ENCODE measurements at places on chromosomes 1 and 21.

GRCh38 chr1:39344394-39345154, 140.1 kb downstream of the MACF1 start:
- no peak for DNase-seq

- no peak for DNase-seq
Observed at GRCh38 chr1:153775458-153776327, 486 bp downstream of the SLC27A3 start.

DNA sequence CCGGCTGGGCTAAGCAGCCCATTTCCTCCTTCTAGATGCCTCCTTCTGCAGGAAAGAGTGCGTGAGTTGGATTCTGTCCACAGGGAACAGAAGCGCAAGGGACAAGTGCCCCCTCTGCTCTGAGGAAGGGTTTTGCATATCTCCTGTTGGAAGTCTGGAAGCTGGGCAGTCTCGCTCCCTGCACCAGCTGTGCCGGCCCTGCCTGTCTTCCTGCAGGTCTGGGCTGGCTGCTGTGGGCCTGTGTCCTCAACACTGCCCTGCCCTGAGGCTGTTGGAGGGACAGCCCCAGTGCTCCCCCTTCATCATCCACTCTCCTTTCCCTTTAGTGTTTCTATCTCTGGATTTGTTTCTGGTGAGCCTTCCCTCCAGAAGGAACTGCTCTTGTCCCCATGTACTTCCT, 21.8 kb downstream of the ADARB1 start:
- DNase-seq: no peak

DNA sequence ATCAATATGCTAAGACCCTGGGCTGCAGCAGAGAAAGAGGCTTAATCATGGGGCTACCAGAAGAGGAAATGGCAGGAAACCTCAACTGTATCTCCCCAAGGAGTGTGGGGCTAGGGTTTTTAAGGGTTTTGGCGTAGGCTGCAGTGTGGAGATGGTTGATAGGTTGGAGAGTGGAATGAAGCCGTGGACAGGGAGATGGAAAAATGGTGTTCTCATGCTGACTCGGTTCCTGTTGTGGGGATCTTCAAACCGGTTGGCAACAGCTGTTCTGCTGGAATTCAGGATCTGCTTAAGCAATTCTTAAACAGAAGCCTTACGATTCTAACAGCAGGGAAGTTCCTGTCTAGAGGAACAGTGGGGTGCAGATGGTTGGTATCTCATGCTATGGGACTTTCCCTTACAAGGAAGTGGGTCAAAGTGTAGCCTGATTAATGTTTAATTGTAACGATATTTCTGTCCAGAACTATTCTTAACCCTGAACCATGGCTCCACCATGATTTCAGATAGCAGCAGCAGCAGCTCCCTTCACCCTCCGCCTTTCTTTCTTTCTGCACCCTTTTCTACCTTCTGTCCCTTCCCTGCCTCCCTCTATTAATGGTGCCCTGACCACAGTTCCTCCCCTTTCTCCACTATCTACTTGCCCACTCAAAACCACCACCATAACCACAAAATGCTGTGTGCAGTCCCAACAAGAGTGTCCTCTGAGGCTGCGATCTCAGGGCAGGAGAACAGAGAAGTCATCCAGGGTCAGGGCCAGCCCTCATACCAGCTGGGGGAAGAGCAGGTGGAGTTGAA, 30.8 kb downstream of the RSPH1 start:
- peak; percentile 37 for DNase-seq

GRCh38 chr1:180674603-180675530, 43.0 kb downstream of the XPR1 start:
- DNase-seq: no peak

- DNase-seq: no peak
Observed at GRCh38 chr21:29316029-29316742, 17.5 kb downstream of the BACH1 start.

- peak; percentile 57 for DNase-seq
Observed at GRCh38 chr1:114310695-114311271, 157.1 kb upstream of the SYT6 start.

DNA sequence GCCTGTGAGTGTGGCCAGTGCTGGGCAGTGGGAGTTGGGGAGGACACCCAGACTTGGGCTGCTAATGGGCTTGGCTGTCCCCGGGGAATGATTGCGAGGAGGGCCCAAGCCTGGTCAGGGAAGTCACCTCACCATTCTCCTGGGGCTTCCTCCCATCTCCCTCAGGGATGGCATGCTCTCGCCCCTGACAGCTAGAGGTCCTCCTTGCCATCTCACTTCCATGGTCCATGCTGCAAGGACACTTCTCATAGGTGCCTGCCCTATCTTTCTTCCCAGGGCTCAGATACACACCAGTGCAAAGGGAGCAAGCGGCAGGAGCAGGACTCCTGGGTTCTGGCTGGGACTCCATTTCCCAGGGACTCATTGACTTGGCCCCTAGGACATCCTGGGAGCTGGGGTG, 4.1 kb downstream of the NTRK1 start:
- no peak for DNase-seq

- no peak for DNase-seq
Observed at GRCh38 chr1:156745881-156746280, 5.0 kb upstream of the MRPL24 start.

- DNase-seq: no peak
Observed at GRCh38 chr1:115976921-115977498, 697 bp downstream of the SLC22A15 start.

- DNase-seq: no peak
Observed at GRCh38 chr1:1989789-1990188, 13.8 kb downstream of the CFAP74 start.

DNA sequence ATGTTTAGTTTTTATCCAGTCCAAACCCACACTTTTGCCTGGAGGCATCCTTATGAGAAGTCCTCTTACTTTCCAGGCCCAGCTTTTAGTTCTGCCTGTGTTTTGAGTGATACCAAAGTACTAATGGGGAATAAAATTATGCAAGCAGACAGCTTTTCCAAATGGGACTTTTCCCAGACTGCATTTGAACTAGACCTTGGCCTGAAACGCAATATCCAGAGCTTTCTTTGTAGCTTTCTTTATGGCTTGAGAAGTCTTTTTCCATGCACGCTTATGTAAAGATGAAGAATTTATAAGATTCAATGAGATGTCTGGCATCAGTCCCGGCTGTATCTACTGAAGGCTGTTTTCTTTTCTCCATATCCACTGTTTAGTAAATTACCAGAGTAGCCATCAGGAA, 236.6 kb upstream of the RAB4A start:
- DNase-seq: no peak

GRCh38 chr1:186308264-186309060, 66.6 kb downstream of the TPR start:
- DNase-seq: no peak

DNA sequence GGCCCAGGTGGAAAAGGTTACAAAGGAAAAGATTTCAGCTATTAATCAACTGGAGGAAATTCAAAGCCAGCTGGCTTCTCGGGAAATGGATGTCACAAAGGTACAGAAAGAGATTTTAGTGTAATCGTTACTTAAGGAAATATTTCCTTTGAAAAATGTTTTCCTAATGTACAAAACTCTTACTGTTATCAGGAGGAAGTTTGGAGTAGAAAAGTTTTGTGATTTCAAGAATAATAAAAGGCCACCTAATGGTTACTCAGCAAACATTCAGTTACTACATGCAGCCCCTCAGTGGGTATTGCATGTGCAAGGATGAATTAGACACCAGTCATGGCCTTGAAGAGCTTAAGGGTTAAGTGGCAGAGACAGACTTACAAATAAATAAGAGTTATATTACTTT, 85.2 kb downstream of the SDCCAG8 start:
- DNase-seq: no peak

DNA sequence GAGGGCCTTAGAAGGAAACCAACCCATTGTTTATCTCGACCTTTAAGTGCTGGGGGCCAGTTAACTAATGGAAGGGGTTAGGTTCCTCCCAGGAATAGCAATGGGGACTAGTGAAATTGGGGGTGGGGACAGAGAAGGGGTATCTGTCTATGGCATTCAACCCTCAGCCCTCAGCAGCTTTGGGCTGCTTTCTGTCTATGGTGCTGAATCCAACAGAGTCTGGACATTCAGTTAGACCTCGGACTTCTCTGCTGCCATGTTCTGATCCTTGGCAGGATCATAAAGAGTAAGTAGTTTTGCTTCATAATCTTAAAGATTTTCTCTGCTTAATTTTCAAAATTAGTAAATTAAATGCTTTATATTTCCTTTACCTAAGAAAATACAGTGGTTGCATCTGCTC, 2.6 kb upstream of the EPHA10 start:
- no peak for DNase-seq

GRCh38 chr21:34690793-34691175, 22.0 kb downstream of the CLIC6 start:
- no peak for DNase-seq

DNA sequence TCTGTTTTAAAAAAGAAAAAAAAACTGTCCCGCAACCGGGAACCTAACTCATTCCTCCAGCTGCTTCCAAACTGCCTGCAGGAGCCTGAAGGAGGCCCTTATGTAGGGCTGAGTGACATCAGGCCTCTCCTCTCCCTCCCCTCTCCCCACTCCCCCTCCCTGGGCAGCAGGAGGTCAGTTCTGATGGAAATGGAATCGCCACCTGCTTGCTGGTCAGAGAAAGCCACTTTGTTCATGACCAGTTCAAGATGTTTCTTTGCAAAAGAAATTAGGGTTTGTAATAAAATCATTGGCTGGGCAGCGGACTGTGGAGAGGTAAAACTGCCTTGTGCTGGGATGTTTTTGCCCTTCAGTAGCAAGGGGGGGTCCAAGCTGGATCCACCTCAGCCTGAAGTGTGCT, at the start of gene MAP1LC3C:
Gene MAP1LC3C (minus strand): TSS at position 73 of the 400 bp plus-strand sequence. CDS start 90 bp downstream, outside the sequence.
- no peak for DNase-seq

DNA sequence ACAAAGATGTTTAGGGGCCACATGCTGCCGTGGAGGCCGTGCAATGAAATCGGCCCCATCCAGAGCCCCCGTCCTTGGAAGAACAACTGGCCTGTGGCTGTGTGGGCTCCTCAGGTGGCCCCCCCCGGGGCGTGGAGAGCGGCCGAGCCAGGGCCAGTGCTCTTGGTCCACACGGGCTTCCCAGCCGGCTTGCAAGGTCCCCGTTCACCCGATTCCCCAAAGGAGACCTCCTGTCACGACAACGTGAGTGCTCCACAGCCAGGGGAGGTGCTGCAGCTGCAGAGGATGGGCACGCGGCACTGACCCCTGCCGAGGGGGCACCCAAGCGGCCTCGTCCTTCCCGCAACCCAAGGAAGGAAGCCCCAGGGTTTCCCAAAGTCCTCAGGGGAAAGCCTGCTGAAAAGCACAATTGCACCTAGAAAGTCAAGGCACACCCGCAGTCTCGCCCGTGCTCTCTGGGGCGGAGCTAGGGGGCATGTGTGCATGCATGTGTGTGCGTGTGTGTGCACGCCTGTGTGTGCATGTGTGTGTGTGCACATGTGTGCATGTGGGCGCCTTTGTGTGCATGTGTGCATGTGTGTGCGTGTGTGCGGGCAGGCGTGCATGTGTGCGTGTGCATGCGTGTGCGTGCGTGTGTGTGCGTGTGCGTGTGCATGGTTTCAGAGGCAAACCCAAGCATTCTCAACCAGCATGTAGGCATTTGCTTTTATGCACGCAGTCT, 48.2 kb downstream of the SLX9 start:
- DNase-seq: no peak

GRCh38 chr21:33171616-33172169, 58.0 kb upstream of the IFNAR2 start:
- no peak for DNase-seq

DNA sequence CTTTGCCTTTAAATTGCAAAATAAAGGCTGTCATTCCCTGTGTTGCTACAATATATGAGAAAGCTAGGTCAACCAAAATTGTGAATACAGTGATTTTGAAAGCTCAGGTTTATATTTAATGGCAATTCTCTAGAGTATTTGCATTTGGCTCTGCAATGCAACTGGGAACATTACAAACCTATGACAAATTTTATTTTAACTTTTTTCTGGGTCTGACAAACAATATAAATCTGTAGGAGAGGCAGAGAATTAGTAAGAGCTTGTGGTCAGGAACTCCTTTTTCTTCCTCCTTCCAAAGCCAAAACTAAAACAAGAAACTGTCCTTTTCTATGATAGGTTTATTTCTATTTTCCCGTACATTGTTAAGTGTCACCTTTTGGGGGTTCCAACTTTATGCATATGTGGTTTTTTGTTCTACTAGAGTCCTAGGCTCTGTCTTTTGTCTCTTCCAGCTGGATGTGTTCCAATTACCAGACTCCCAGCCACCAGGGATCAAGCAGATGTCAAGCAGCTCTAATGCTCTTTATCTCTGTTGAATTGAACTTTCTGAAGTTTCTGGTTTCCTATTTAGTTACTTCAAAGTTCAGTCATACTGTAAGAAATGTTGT, 106.9 kb downstream of the ASH1L start:
- no peak for DNase-seq

GRCh38 chr1:208256556-208256955, 12.4 kb upstream of the PLXNA2 start:
- no peak for DNase-seq

DNA sequence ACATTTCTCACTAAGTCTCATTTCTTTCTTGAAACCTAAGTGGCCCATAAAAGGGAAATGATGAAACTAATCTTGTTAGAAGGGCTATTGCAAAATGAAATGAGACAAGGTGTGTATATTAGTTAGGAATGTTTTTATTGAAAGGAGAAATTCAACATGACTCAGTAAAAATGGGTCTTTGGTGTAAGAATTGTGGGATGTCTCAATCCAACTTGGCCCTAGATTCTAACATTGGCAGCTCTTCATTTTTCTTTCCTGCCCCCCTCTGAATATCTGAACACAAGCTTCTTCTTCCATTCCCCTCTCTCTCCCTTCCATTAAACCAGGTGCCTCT, 26.8 kb upstream of the TARBP1 start:
- no peak for DNase-seq

GRCh38 chr21:32096411-32096810, 182.4 kb downstream of the MIS18A start:
- no peak for DNase-seq

DNA sequence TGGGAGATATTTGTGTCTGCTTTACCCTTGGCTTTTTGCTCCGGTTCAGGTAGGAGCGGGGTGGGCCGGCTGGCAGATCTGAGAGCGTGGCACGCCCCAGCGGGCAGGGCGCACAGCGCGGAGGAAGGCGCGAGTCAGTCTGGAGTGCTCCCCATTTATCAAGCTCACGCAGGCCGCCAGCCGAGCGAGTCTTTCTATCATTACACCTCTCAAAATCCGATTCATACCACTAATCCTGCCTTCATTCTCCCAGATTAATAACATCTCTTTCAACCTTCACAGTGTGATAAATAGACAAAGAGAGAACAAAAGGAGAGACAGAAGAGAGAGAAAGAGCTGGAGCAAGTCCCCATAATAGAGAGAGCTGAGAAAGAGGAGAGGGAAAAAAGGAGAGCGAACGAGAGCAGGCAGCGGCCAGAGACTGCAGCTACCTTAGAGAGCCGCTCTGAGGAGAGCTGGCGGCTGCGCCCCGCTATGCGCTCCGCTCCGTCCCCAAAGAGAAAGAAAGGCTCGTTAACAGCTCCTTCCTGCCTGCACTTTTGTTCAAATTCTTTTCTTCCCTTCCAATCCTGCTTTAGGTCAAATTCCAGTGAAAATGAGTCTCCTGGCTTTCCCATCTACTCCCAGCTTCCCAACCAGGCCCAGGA, 48.0 kb downstream of the DMAP1 start:
- DNase-seq: no peak

DNA sequence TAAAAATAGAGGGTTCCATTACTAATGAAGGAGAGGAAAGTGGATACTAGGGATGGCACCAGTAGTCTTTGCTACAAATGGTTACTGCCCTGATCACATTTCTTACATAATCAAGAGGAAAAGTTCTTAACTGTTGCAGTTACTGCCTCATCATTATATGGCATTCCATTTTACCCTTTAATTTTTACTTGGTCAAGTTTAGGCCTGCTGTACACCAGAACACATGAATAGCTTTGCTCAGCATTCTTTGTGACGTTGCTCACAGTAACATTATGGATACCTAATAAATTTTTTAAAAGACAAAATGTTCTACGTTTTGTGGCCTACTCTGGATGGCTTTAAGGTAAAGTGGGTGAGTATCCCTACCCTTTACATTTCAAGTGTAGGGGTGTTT, 38.6 kb upstream of the CR1L start:
- DNase-seq: no peak

Measured in RCC 7860 (cell line).